Endodermal cell (in vitro differentiated cells): ENCODE measurements at places on chromosomes 5 and 9. TPM values are rescaled to one million over a fixed set of nuclear protein-coding genes. Genes with fewer than 3 reads are reported as not detected.

The SELENOP gene
- total RNA-seq: 79.8 to 95.9 TPM (median 91.4 TPM) in 3 replicates

The ATP6V1G1 gene
- total RNA-seq: 123 and 131 TPM in 2 replicates

The IL13 gene
- total RNA-seq: not detected in 3 replicates

The FREM1 gene
- total RNA-seq: 21.0 and 23.2 TPM in 2 replicates

The HMMR gene
- total RNA-seq: 36.9 and 41.8 TPM in 2 replicates

The CSF2 gene
- not detected in 3 replicates for total RNA-seq

The NADK2 gene
- 24.0 and 27.5 TPM in 2 replicates for total RNA-seq

The NLN gene
- total RNA-seq: 78.3 to 136 TPM (median 121 TPM) in 3 replicates

The GMCL2 gene
- total RNA-seq: not detected in 3 replicates

The C9 gene
- total RNA-seq: 0.45 TPM in 1 of 3 replicates, not detected in the others

The IL3 gene
- total RNA-seq: not detected in 2 replicates

The LECT2 gene
- not detected in 3 replicates for total RNA-seq

The DIPK1B gene
- total RNA-seq: 35.1 and 35.7 TPM in 2 replicates

DNA sequence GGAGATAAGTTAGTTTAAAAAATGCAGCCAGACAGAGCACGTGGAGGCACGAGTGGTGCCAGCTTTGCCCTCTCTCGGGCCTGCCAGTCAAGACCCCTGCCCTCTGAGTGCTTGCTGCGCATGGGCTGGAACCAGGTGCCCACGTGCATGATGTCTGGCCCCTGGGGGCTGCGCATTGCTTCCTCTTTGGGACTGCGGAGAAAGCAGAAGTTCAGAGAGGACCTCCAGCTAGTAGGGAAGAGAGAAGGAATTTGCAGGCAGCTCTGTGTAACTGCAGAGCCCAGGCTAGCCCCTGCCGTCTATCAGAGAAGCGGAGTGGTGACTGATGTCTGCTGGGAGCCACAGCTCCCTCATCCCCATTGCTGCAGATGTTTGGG is 9.7 kb upstream of the RNU6ATAC start:
- H3K4me3 ChIP-seq: no peak overlapping the region
- no peaks in the 10 kb centered on the region for H3K27me3 ChIP-seq
- no peaks in the 10 kb centered on the region for H3K4me1 ChIP-seq
- no peaks in the 10 kb centered on the region for H3K36me3 ChIP-seq
- DNase-seq: no peak

DNA sequence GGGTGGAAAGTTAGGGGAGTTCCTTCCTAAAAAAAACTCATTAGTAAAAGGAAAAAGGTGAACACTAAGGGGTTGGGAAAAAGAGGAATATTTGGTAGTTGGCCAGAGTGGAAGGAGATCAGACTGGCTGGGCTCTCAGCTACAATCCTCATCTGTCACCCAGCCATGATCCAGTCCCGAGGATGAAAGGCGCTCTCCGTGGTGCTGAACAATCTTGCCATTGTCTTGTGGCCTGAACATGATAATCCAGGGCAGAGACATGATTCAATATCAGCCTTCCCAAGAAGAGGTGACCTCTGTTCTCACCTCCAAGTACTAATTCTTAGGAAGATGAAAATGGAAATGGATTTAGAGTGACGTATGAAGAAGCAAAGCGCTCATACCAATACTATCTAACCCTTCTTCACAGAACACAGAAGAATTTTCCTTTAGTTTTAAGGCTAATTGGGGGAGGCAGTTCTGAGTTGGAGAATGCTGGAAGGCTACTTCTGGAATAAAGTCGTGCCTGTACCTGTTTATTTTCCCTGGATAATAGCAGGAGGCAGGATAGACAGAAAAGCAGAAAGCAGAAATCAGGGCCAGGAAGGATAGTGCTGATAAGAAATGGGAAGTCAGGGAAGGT is 36.6 kb upstream of the MYORG start:
- no peaks in the 10 kb centered on the region for H3K36me3 ChIP-seq
- no peak overlapping the region for H3K27ac ChIP-seq
- H3K27me3 ChIP-seq: no peaks in the 10 kb centered on the region
- H3K4me1 ChIP-seq: no peaks in the 10 kb centered on the region

DNA sequence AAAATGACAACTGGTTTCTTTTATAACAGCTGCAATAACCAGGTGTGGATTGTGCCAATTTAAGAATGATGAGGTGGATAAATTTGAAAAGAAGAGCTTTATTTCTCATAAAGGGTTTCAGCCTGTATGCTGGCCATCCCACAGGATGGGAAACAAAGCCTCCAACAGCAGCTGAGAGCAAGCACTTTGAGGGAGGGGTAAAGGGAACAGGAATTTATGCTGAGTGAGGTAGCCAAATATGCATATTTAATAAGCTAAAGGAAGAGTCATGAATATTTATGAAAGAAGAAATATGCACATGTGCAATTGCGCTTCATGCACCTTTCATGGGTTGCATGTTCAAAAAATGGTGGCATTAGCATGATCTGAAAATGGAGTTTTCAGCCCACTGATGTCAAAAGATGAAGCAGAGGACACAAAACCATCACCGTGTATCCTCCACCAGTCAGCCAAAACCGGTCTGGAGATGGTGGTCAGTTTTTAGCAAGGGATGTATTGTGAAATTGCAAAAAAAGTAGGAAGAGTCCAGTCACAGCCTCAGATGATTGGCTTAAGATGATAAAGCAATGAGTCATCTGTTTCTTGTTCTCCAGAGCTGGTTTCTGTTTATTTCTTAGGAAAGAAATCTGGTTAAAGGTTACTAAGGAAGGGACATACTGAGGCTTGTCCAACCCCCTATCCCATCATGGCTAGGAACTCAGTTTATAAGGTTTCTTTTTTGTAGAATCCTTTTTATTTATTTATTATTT is 47.9 kb downstream of the DEPDC1B start:
- no peaks in the 10 kb centered on the region for H3K4me1 ChIP-seq
- H3K4me3 ChIP-seq: no peak overlapping the region
- DNase-seq: no peak
- no peaks in the 10 kb centered on the region for H3K27me3 ChIP-seq
- H3K27ac ChIP-seq: no peak overlapping the region

GRCh38 chr9:68834931-68835520 is 130.0 kb downstream of the PIP5K1B start:
- no peak overlapping the region for H3K27ac ChIP-seq
- no peak overlapping the region for H3K4me3 ChIP-seq
- H3K27me3 ChIP-seq: no peaks in the 10 kb centered on the region

- H3K27ac ChIP-seq: no peak overlapping the region
- no peak overlapping the region for H3K4me3 ChIP-seq
These were observed 14.1 kb downstream of the SNX2 start for GRCh38 chr5:122788996-122789395.

DNA sequence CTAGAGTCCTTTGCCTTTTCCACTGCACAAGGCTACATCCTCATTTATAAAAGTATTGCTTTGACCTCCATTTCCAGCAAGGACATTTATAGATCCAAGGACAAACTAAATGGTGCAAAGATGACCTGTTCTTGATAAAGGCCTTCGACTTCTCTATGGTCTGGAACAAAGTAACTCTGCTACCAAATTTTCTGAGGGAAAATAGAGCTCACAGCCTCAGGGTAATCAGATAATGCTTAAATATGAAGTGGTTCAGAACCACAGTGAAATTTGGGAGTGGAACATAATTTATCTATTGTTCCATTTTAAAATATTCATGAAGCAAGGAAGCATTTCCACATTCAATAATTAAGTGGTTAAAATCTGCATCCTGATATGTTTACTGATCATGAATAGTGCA is 137.5 kb downstream of the TTLL11 start:
- DNase-seq: no peak
- no peaks in the 10 kb centered on the region for H3K27me3 ChIP-seq
- H3K36me3 ChIP-seq: no peaks in the 10 kb centered on the region
- H3K4me3 ChIP-seq: no peak overlapping the region

GRCh38 chr5:135391116-135391868 is 7.7 kb downstream of the MACROH2A1 start:
- H3K4me1 ChIP-seq: peaks cover 17% of the 10 kb centered on the region
- H3K27me3 ChIP-seq: no peaks in the 10 kb centered on the region
- H3K36me3 ChIP-seq: peaks cover 71% of the 10 kb centered on the region
- no peak for DNase-seq
- H3K4me3 ChIP-seq: no peak overlapping the region
- H3K27ac ChIP-seq: peak overlapping the region; percentile 20

DNA sequence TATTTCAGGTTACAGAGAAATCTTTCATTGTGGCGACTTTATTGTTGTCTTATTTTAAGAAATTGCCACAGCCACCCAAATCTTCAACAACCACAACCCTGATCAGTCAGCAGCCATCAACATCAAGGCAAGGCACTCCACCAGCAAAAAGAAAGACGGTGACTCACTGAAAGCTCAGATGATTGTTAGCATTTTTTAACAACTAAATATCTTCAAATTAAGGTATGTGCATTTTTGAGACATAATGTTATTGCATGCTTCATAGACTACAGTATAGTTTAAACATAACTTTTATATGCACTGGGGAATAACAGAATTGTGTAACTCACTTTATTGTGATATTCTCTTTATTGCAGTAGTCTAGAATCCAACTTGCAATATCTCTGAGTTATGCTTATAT is 263.4 kb downstream of the TMEM232 start:
- no peak for DNase-seq
- H3K4me3 ChIP-seq: no peak overlapping the region
- H3K36me3 ChIP-seq: no peaks in the 10 kb centered on the region
- H3K27ac ChIP-seq: no peak overlapping the region
- H3K4me1 ChIP-seq: no peaks in the 10 kb centered on the region

DNA sequence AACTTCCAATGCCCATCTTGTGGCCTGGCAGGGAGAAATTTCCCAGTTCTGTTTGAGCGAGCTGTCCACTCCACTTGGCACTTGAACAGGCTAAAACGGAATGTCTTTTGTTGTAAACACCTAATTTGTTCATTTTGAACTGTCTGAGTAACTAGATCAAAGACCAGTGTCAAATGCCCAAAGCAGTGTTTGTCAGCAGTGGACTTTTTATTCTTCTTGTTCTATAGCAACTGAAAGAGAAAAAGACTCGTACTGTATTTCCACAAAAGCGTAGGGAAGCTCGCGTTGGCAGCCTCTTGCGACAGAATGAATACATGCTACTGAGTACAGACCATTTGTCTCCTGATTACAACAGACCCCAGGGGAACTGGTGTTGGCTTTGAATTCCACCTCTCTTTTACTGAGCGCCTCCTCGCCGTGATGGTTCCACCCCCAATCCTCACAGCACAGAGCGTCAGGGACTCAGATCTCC is 601.8 kb upstream of the ZNF608 start:
- peak overlapping the region; percentile 73 for H3K27ac ChIP-seq
- no peak for DNase-seq
- H3K27me3 ChIP-seq: no peaks in the 10 kb centered on the region
- H3K4me1 ChIP-seq: peaks cover 4% of the 10 kb centered on the region

DNA sequence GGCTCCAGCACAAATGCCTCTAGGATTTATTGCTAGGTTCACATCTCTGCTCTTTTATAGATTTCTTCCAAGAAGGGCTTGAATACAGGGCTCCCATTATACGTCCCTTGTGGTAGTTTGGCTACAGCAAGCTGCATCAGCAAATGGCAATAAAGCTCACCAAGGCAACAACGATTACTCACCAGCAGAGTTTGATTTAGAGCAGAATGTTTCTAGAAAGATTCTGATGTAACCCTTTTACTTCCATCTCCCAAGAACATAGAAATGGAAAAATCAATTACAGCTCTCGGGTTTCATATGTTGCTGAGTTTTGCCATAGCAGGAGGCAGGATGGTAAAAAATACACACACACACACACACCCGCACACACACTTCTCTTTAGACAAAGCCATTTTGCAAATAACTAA is 124.2 kb upstream of the TNPO1 start:
- no peaks in the 10 kb centered on the region for H3K4me1 ChIP-seq
- H3K4me3 ChIP-seq: no peak overlapping the region
- no peak for DNase-seq
- H3K36me3 ChIP-seq: no peaks in the 10 kb centered on the region
- H3K27ac ChIP-seq: no peak overlapping the region
- H3K27me3 ChIP-seq: no peaks in the 10 kb centered on the region

- DNase-seq: peak; percentile 11
- no peaks in the 10 kb centered on the region for H3K4me1 ChIP-seq
- no peak overlapping the region for H3K4me3 ChIP-seq
- no peaks in the 10 kb centered on the region for H3K36me3 ChIP-seq
- no peaks in the 10 kb centered on the region for H3K27me3 ChIP-seq
These were observed 201.1 kb downstream of the PALM2AKAP2 start for GRCh38 chr9:109981091-109981490.

GRCh38 chr9:114396558-114397218 is 8.9 kb upstream of the AKNA start:
- DNase-seq: no peak
- peaks cover 5% of the 10 kb centered on the region for H3K4me1 ChIP-seq
- peaks cover 9% of the 10 kb centered on the region for H3K27me3 ChIP-seq
- no peaks in the 10 kb centered on the region for H3K36me3 ChIP-seq
- H3K27ac ChIP-seq: peak overlapping the region; percentile 25
- H3K4me3 ChIP-seq: no peak overlapping the region

DNA sequence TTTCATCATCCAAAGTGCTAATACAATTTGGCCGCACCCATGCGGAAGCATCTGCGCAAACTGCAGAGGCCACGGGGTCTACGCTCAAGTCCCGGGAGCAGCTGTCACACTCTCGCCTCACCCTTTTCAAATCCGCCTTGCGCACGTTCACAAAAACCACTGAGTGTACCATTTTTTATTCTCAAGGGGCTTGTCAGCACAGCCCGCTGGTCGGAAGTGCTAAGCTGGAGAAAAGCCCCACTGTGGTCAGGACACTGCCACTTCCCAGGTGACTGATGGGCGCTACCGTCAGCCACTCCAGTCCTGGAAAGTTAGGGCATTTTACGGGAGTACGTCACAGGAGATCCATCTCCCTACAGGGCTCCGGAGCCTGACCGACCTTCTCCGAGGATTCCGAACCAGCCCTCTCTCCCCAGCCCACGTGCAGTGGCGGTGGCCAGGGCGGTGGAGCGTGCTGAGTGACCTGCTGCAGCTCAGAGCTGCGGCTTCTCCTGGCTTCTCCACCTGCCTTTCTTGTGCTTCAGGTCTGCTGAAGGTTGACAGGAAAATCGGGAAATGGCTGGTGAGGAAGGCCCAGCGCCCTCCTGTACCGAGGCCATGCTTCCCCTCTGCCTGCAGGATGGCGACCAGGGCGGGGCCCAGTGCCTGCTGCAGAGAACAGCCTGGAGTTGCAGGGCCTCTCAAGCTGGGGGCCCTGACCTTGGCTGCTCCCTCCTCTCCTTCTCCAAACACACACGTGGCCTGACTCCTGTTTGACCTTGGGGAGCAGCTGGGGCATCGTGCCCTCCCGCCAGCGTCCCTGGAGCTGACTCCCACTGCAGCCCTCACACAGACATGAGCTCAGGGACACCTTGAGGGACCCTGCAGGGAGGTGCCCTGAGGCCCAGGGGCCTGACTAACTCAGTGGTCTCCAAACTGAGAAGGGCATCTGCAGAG is 14.3 kb downstream of the RASGEF1C start:
- no peaks in the 10 kb centered on the region for H3K36me3 ChIP-seq
- H3K4me3 ChIP-seq: no peak overlapping the region
- no peaks in the 10 kb centered on the region for H3K27me3 ChIP-seq

GRCh38 chr5:1131191-1131621 is 19.3 kb upstream of the SLC12A7 start:
- H3K36me3 ChIP-seq: no peaks in the 10 kb centered on the region
- no peaks in the 10 kb centered on the region for H3K27me3 ChIP-seq
- no peak for DNase-seq
- H3K4me3 ChIP-seq: no peak overlapping the region
- no peak overlapping the region for H3K27ac ChIP-seq

- H3K27me3 ChIP-seq: no peaks in the 10 kb centered on the region
- no peak overlapping the region for H3K27ac ChIP-seq
- no peak for DNase-seq
- H3K36me3 ChIP-seq: no peaks in the 10 kb centered on the region
These were observed 386.3 kb downstream of the BNC2 start for GRCh38 chr9:16484180-16484579.
